ENCODE measurements at places on chromosomes 4 and X. TPM values are rescaled to one million over a fixed set of nuclear protein-coding genes. Genes with fewer than 3 reads are reported as not detected.

DNA sequence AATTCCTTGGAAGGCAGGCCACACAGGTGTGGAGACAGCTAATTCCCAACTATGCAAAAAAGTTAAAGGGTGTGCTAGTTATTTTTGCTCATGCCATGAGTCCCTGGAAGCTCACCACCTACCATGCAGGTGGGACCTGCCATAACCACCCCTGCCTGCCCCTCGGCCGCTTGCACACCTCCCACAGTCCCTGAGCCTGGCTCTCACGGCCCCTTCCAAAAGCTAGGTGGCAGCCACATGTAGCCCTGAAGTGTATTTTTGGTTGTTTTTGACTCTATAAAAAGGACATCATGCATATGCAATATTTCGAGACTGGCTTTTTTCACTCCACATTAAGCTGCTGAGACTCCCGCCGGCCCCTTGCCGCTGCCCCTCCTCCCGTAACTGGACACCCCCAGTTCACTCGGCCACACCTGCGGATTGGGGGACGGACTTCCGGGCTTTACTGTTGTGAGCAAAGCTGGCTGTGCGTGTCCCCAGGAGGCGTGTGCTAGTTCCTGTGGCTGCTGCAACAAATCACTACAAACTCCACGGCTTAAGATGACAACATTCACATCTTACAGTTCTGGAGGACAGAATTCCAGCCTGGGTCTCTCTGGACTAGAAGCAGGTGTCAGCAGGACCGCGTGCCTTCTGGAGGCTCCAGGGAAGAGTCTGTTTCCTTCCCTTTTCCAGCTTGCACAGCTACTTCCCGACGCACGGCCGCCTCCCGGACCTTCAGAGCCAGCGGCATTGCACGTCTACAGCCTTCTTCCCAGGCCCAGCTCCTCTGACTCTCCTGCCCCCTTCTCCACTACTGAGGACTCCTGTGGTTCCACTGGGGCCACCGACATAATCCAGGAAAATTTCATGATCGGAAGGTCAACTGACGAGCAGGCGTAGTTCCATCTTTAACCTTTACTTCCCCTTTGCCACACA lies 24.8 kb downstream of the ZFYVE28 start:
- no peak for DNase-seq

GRCh38 chrX:150779385-150779784 lies 86.2 kb downstream of the MTMR1 start:
- no peak for DNase-seq

DNA sequence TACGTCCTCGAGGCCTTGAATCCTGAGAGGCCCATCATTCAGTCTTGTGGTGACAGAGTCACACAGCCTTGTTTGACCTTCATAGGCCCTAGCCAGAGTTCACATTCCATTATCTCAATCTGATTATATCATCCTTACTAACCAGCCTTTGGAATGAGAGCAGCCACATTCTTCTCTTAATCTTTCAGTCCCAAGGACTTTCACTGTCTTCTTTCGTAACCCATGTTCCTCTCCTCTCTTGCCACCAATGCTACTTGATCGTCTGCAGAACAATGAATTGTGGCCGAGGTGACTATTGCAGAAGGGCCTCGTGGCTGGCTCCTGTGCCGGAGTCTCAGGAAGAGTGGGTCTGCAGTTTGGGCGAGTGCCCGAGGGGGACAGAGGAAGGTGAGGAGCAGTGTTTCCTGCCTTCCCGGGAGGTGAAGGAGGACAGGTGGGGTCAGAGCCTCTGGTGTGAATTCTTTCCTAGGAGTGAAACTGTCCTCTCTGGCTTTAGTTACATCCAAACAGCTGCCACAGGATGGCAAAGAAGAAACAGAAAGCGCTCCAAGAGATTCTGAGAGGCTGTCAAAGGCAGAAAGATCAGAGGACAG lies 94.6 kb downstream of the LIMCH1 start:
- DNase-seq = no peak

Gene BANK1
- total RNA-seq = 0.71 TPM

Gene ATOH1
- not detected for total RNA-seq

Gene ARAP2
- 2.1 TPM for total RNA-seq

DNA sequence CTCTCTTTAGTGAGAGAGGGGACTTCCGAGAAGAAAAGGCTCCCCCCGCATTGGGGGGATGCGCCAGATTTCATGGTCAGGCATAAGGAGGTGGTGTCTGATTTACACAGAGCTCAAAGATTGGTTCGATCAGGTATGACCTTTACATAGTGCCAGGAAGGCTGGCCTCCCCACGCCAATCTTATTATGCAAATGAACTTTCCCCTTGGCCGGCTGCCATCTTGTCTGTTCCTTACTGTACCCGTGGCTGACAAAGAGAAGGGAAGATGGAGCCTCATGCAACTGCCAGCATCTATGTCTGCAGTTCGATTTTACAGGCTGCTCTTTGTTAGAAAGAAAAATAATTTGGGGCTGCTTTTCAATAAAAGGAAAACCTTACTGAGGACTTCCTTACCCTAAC lies 197.2 kb downstream of the GPM6A start:
- DNase-seq = no peak

Gene NHSL2
- total RNA-seq = 6.4 TPM

Gene FDCSP
- not detected for total RNA-seq

DNA sequence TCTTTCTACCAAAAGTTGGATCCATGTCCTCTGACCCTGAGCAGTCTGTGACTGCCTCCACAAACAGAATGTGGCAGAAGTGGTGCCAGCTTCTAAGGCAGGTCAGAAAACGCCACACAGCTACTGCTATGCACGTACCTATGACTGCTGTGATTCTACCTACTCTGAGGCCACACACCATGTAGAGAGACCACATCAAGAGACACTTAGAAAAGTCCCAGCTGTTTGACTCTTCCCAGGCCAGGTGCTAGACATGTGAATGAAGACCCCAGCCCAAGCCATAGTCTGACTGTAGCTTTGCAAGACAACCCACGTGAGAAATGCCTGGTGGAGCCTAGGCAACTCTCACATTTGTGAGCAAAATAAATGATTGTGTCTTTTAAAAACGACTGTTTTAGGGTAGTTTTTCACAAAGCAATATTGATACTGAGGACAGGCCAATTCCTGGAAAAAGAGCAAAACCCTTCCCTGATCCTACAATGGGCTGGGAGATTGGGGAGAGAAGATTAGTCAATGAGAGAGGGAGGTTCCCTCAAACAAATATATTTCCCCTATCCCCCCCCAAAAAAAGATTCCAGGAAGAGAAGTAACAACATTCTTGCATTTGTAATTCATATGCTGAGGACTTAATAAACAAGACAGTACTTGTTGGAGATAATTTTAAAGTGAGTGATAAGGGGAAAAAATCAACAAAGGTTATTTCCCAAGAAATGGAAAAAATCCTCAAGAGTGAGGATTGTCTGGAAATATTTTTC lies 33.3 kb downstream of the FRYL start:
- no peak for DNase-seq

DNA sequence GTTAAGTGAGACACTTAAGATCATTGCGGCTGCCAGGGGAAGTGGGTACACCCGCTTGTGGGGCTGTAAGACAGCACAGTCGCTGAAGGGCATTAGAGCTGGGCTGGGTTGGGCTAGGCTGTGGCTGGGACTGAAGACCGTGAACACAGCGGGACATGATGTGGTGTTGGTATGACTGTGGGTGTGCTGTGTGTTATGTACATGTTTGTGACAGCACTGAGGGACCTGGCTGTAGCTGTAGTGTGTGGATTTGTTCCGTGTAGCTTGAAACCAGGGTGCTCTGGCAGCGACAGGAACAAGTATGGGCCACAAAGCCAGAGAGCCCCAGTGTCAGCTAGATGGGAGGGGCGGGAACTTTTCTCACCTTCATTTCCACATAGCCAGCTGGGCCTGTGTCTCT lies 82.1 kb downstream of the NHSL2 start:
- DNase-seq = no peak

GRCh38 chr4:25330905-25331808 lies 18.6 kb downstream of the ZCCHC4 start:
- DNase-seq = no peak

- no peak for DNase-seq
These were observed 353.3 kb downstream of the OPHN1 start for GRCh38 chrX:68079961-68080360.

DNA sequence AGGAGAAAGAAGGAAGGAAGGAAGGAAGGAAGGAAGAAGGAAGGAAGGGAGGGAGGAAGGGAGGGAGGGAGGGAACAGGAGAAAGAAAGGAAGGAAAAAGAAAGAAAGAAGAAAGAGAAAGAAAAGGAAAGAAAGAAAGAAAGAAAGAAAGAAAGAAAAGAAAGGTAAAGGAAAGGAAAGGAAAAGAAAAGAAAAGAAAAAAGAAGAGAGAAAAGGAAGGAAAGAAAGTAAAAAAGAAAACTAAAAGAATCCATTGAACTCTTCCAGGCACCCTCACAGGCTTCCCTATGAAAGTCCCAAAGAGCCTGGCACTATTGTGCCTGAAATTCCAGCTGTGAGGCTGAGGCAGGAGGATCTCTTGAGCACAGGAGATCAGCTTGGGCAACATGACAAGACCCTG lies 11.5 kb downstream of the ABCG2 start:
- no peak for DNase-seq

- no peak for DNase-seq
These were observed 1285.4 kb downstream of the PCDH18 start for GRCh38 chr4:136246876-136247275.

GRCh38 chr4:21290562-21290961 lies 590.3 kb downstream of the PACRGL start:
- DNase-seq = no peak

DNA sequence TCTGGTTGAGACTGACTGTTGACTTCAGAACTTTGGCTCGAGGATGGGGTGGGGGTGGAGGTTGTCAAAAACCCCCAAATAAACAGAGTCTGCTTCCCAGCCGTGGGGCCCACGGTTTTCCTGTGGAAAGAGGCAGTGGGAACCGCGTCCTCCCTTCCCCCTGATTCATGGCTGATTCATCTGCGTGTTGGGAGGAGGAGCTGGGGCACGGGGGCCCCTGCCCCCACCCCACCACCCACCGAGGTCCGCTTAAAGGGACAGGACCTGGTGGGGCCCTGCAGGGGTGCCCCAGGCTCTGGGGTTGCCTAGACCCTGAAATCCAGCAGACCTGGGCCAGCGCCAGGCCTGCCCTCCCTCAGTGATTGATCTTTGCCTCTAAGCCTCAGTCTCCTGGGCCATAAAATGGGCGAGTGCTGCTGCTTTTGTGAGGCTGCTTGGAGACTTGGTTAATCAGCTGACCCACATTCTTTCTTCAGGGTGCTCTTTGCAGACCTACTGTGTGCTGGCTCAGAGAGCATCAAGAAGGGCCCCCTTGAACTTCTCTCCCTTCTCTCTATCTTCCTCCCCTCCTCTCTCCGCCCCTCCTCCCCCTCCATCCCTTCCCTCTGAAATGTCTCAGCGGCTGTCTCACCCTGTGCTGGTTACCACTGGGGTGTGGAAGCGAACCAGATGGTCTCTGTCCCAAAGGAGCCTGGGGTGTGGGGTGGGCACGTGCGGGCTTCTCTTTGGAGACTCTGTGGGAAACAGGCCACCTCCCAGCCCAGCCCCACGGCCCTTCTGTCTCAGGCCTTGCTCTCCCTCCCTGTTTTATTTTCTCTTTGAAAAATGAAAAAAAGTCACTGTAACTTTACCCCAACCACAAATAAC lies 9.1 kb downstream of the HTRA3 start:
- DNase-seq = no peak

Gene SH3RF1
- 11.4 TPM for total RNA-seq

- DNase-seq = peak; percentile 61
These were observed 23.5 kb downstream of the TLR10 start for GRCh38 chr4:38759113-38759789.

DNA sequence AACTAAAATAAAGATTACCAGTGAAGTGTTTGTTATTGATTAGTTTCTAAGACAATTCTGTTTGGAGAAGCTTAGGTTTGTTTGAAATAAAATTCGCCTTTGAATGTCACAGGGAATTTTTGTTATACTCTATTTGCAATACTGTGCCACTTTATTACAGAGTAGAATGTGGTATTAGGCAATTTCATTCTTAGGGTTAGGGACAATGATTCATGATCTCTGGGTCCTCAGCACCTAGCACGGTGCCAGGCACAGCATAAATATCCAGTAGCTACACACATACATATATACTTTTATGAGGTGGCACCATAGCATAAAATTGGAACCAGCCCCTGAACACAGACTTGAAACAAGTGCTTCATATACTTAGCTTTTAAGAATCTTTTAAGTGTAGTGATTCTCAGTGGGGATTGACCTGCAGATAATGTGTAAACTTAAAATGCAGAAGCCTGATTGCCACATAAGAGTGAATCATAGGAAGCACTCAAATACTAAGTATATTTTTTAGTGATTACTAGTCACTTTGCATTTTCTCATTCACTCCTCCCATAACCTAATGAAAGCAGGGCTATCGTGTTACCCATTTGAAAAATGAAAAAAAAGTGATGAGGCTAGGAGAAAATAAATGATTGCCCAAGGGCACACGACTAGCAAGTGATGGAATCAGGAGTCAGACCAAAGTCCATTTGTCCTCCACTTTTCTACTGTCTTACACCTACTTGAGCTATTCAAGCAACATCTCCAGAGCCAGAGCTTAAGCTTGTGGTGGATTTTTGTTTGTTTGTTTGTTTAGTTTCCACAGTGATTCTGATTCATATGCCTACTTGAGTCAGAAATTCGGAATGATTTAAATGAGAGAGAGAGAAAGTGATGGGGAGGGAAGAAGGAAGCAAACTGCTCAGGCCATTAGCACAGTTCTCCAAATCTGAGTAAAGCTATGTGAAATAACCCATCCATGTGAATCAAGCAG lies 366.0 kb upstream of the FGF13 start:
- DNase-seq = no peak

Gene CPLX1
- total RNA-seq = 4.0 TPM

- no peak for DNase-seq
These were observed 52.4 kb upstream of the PRDM8 start for GRCh38 chr4:80144676-80145470.

- no peak for DNase-seq
These were observed 28.5 kb upstream of the SLC25A6 start for GRCh38 chrX:1420371-1420770.

GRCh38 chr4:179989975-179990374 lies 2253.2 kb upstream of the TENM3 start:
- no peak for DNase-seq

Gene TDO2
- 0.18 TPM for total RNA-seq

DNA sequence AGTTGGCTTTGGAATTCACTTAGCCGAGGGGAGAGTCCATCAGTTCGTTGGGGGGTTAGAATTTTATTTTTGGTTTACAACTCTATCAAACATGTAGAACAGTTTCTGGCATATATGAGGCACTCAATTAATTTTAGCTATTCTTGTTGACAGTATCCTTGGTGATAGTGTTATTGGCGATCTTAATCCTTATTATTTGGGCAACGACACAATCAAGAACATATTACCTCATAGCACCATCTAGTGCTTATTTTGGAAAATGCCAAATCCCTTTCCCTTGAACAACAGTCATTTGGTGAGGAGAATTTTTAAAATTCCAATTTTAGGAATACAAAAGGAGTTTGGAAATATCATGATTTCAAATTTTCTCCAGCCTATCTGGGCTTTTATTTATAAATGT lies 17.9 kb upstream of the PGRMC1 start:
- no peak for DNase-seq

- no peak for DNase-seq
These were observed 66.7 kb downstream of the DHX15 start for GRCh38 chr4:24517676-24518075.

- no peak for DNase-seq
These were observed 42.3 kb upstream of the HMX1 start for GRCh38 chr4:8913858-8914460.

Gene SH2D1A
- total RNA-seq = not detected
